ENCODE measurements at places on chromosomes 2 and 18. TPM values are rescaled to one million over a fixed set of nuclear protein-coding genes. Genes with fewer than 3 reads are reported as not detected.
A peak's percentile ranks its signal among the peaks of the same experiment; 100 is the strongest.

DNA sequence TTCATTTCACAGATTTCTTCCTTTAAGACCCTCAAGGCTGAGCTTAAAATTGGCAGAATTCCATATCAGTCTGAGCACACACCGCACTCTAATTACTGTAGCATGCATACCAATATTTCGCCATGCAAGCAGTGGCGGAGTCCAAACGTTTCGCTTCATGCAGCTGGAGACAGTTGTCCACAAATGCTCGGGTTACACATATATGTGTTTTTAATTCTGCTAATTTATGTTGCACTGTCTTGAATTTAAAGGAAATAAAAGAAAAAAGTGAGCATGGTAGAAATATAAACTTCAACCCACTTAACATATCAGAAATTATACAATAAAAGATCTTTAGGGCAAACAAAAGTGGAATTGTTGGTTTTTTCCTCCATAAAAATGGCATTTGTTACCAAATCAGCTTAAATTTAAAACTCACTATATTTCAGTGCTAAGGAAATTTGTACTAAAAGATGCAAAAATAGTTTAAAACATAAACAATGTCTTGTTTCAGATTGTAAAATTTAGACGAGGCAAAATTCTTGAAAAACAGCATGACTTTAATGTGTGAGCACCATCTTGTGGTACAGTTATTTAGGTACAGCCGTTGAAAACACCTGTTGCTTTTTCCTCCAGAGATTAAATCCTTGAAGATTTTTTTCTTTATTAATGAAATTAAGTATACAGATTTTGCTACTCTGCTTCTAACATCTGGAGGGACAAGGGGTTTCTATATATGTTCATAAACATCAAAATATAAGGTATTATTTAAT is 24.1 kb upstream of the KANSL1L start:
- no peak for DNase-seq
- no peaks in the 10 kb centered on the region for H3K27me3 ChIP-seq
- H3K27ac ChIP-seq, result no peak overlapping the region
- no peak overlapping the region for H3K4me3 ChIP-seq
- no peaks in the 10 kb centered on the region for H3K4me1 ChIP-seq

- H3K27ac ChIP-seq, result no peak overlapping the region
- H3K4me3 ChIP-seq, result no peak overlapping the region
- H3K27me3 ChIP-seq, result no peaks in the 10 kb centered on the region
- H3K36me3 ChIP-seq, result no peaks in the 10 kb centered on the region
- no peaks in the 10 kb centered on the region for H3K4me1 ChIP-seq
- DNase-seq, result peak; percentile 20
Observed at GRCh38 chr2:227817850-227818674, 4.4 kb downstream of the CCL20 start.

The ZNF804A gene
- not detected for total RNA-seq

GRCh38 chr18:62338446-62339105 is 13.5 kb downstream of the TNFRSF11A start:
- H3K27me3 ChIP-seq, result no peaks in the 10 kb centered on the region
- no peaks in the 10 kb centered on the region for H3K4me1 ChIP-seq
- no peak for DNase-seq

The CDH19 gene
- total RNA-seq, result 1.3 TPM

GRCh38 chr2:232216028-232216427 is 162.5 kb upstream of the ALPP start:
- H3K27me3 ChIP-seq, result no peaks in the 10 kb centered on the region
- no peak for DNase-seq
- no peaks in the 10 kb centered on the region for H3K36me3 ChIP-seq

GRCh38 chr2:70494293-70494886 is 59.2 kb downstream of the TGFA start:
- no peak for DNase-seq
- no peaks in the 10 kb centered on the region for H3K36me3 ChIP-seq

The FABP1 gene
- not detected for total RNA-seq

DNA sequence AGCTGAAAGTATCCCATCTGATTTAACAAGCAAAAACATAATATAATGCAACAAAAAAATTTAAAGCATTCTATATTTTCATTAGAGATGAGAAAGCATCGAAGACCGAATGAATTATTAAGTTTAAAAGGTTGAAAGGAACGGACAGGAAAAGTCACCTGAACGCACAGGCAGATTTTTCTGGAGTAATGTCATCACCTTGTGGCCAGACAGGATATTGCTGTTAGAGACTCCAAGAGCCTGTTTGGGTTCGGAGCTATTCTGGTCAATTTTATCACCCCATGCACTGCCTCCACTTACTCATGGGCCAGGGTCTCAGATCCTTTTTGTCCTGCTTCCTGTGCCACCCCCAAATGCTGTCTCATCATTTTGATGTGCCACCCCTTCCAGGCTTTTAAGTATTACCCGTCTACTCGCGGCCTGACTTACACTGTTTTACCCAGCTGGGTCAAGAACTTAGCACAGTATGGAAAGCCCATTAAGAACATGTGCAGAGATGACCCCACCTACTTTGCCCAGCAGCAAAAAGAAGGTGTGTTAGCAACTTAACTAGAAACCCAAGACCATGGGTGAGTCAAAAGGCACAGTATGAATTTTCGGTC is 27.3 kb downstream of the GKN2 start:
- peak; percentile 42 for DNase-seq
- H3K27me3 ChIP-seq, result no peaks in the 10 kb centered on the region
- H3K4me3 ChIP-seq, result no peak overlapping the region
- H3K36me3 ChIP-seq, result no peaks in the 10 kb centered on the region
- H3K4me1 ChIP-seq, result no peaks in the 10 kb centered on the region

- DNase-seq, result peak; percentile 83
- H3K36me3 ChIP-seq, result no peaks in the 10 kb centered on the region
Observed at GRCh38 chr2:30230497-30231211, 680 bp upstream of the LBH start.

- no peaks in the 10 kb centered on the region for H3K4me1 ChIP-seq
- no peak for DNase-seq
- H3K4me3 ChIP-seq, result no peak overlapping the region
Observed at GRCh38 chr2:238667008-238667407, 180.9 kb upstream of the TWIST2 start.

DNA sequence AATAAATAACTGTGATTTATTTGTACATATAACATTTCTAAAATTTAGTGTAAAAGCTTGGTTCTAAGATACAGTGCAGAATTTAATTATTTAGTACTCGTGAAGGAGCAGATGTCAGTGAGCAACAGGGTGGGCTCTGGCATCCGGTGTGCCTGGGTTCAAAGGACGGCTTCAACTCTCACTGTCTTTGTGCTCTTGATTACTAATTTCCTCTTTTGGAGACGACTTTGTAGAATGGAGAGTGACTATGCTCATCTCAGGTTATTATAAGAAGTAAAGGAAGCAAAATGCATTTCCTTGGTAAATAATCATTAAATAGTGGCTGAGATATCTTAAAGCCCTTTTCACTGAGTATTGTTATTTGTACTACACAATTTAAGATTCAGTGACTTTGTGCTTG is 271.7 kb downstream of the ASXL3 start:
- no peaks in the 10 kb centered on the region for H3K27me3 ChIP-seq
- no peak for DNase-seq
- no peak overlapping the region for H3K4me3 ChIP-seq
- no peaks in the 10 kb centered on the region for H3K36me3 ChIP-seq
- H3K4me1 ChIP-seq, result no peaks in the 10 kb centered on the region

- H3K27ac ChIP-seq, result no peak overlapping the region
- no peak overlapping the region for H3K4me3 ChIP-seq
- DNase-seq, result no peak
- no peaks in the 10 kb centered on the region for H3K27me3 ChIP-seq
- H3K4me1 ChIP-seq, result no peaks in the 10 kb centered on the region
Observed at GRCh38 chr2:53067056-53067455, 700.5 kb upstream of the CHAC2 start.

DNA sequence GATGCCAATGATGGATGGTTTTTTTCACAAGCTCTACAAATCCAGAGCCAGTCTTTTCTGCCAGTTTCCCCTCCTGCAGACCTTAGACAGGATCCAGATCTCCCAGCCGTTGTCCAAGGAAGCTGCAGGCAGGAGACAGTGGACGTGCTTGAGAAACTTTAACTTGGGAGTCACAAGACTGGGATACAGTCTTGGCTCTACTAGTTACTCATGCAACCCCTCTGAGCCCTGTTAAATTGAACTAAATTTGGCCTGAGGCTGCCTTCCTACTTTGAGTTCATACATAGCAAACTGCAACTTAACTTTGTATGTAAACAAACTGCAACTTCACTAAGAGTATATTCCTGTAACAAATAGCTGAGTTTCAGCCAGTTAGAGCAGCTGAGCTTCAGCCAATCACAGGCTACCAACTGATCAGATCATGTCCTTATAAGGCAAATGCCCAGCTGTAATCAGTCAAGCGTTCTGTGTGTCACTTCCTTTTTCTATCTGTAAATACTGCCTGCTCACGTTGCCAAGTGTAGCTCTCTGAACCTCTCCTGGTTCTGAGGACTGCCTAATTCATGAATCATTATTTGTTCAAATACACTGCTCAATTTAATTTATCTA is 140.9 kb downstream of the CAPN13 start:
- H3K27ac ChIP-seq, result no peak overlapping the region
- H3K4me1 ChIP-seq, result no peaks in the 10 kb centered on the region
- H3K4me3 ChIP-seq, result no peak overlapping the region
- no peak for DNase-seq

The TRMT61B gene
- 13.1 TPM for total RNA-seq

DNA sequence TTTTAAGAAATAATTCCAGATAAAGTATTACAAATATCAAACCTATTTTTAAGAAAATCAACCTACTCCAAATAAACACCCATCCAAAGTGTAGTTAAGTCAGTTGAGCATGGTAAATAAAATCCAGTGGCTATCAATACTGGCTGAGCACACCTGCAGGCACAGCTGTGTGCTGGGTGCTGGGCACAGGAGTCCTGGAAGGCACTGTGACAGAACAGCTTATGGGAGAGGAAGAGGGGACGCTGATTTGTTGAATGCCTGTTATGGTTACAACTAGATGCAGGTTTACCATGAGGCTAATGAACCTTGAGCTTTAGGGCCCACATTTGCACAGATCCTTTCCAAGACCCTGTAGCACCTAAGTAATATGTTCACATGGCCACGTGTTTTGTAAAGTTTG is 202.7 kb downstream of the MTX2 start:
- no peaks in the 10 kb centered on the region for H3K4me1 ChIP-seq
- no peaks in the 10 kb centered on the region for H3K27me3 ChIP-seq
- no peak overlapping the region for H3K27ac ChIP-seq
- no peaks in the 10 kb centered on the region for H3K36me3 ChIP-seq

The PARD3B gene
- total RNA-seq, result 29.7 TPM

DNA sequence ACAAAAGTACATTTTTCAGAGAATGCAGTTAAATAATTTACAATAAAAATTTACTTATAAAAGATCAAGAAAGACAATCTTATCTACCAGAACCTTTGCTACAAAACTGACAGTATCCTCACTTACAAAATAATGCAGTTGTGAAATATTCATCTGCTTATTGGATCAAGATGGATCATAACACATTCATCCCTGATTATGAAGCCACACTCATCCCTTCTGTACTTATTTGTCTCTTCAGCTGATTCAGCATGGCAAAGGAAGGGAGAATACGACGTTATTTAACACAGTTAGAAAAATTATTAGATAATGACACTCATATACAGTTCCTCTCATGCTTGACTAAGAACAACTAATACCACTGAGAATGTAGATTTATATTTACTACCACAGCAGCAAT is 46.4 kb downstream of the TCF4 start:
- H3K27ac ChIP-seq, result no peak overlapping the region
- H3K4me3 ChIP-seq, result no peak overlapping the region
- H3K4me1 ChIP-seq, result no peaks in the 10 kb centered on the region

The DARS1 gene
- total RNA-seq, result 74.0 TPM

- no peaks in the 10 kb centered on the region for H3K36me3 ChIP-seq
- no peak for DNase-seq
- H3K4me1 ChIP-seq, result no peaks in the 10 kb centered on the region
- H3K27me3 ChIP-seq, result no peaks in the 10 kb centered on the region
- no peak overlapping the region for H3K27ac ChIP-seq
- no peak overlapping the region for H3K4me3 ChIP-seq
Observed at GRCh38 chr2:212811036-212811805, 272.6 kb upstream of the ERBB4 start.

All from ovary (tissue), 10 donors.